ENCODE measurements at places on chromosomes 13 and 19. TPM values are rescaled to one million over a fixed set of nuclear protein-coding genes. Genes with fewer than 3 reads are reported as not detected.

DNA sequence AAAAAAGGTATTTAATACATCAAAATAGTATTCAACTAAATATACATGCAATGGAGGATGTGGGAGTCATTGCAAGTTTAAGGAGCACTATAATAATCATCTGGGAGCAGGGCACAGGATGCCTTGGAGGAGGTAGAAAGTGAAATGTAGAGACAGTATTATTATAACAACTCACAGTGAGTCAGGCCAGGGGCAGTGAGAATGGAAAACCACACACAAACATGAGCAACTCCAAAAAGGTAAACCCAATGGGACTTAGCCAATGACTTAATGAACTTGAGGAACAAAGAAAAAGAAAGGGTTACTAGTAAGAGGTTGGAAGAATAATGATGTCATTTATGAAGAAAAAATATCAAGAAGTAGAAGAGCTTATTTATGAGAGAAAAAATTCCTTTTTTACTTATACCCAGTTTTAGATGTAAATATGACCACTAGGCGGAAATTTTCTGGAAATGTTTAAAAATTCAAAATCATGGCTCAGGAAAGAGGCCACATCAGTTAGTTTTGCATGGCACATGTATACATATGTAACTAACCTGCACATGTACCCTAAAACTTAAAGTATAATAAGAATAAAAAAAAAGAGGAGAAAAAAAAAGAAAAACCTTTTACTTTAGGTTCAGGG is 389.3 kb downstream of the SUCLA2 start:
- H3K27me3 ChIP-seq, result no peaks in the 10 kb centered on the region
- H3K4me1 ChIP-seq, result no peaks in the 10 kb centered on the region
- DNase-seq, result no peak
- H3K36me3 ChIP-seq, result no peaks in the 10 kb centered on the region
- no peak overlapping the region for H3K27ac ChIP-seq

GRCh38 chr13:43865892-43866291 is 13.6 kb downstream of the CCDC122 start:
- no peak overlapping the region for H3K27ac ChIP-seq
- H3K27me3 ChIP-seq, result no peaks in the 10 kb centered on the region
- H3K36me3 ChIP-seq, result no peaks in the 10 kb centered on the region
- DNase-seq, result no peak

- no peak overlapping the region for H3K4me3 ChIP-seq
- H3K4me1 ChIP-seq, result no peaks in the 10 kb centered on the region
- DNase-seq, result no peak
- H3K27ac ChIP-seq, result no peak overlapping the region
- H3K27me3 ChIP-seq, result no peaks in the 10 kb centered on the region
These were observed 364.2 kb upstream of the SLC10A2 start for GRCh38 chr13:103430368-103430767.

- DNase-seq, result no peak
- H3K4me1 ChIP-seq, result no peaks in the 10 kb centered on the region
- H3K36me3 ChIP-seq, result no peaks in the 10 kb centered on the region
- H3K4me3 ChIP-seq, result no peak overlapping the region
These were observed 319.6 kb downstream of the TEX29 start for GRCh38 chr13:111640006-111640405.

CEACAM20 gene
- not detected for total RNA-seq
